ENCODE measurements at places on chromosomes 7 and 10. TPM values are rescaled to one million over a fixed set of nuclear protein-coding genes. Genes with fewer than 3 reads are reported as not detected.

- no peaks in the 10 kb centered on the region for H3K27me3 ChIP-seq
- H3K27ac ChIP-seq = no peak overlapping the region
These were observed 23.0 kb downstream of the WAPL start for GRCh38 chr10:86498598-86498997.

GRCh38 chr7:88001744-88002530 lies 67.9 kb downstream of the ADAM22 start:
- H3K36me3 ChIP-seq = no peaks in the 10 kb centered on the region
- no peaks in the 10 kb centered on the region for H3K4me1 ChIP-seq
- no peak for DNase-seq
- H3K4me3 ChIP-seq = no peak overlapping the region

GRCh38 chr10:94192974-94193373 lies 169.8 kb downstream of the NOC3L start:
- H3K27ac ChIP-seq = no peak overlapping the region
- H3K36me3 ChIP-seq = no peaks in the 10 kb centered on the region
- no peak overlapping the region for H3K4me3 ChIP-seq
- DNase-seq = no peak
- no peaks in the 10 kb centered on the region for H3K27me3 ChIP-seq

DNA sequence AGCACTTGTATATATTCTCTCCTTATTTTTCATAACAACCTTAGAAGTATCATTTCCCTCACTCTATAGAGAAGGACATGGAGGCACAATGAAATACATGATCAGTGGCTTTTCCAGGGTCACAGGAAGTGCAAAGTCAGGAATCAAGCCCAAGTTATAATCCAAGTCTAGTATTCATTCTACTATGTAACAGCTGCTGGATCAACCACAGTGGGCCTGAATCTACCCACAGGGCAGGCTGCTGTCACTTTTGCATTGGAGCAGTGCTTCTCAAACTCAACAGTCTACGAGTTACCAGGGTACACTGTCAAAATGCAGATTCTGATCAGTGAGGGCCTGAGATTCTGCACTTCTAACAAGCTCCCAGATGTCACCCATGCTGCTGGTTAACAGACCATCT lies 18.3 kb downstream of the ZDHHC16 start:
- H3K27ac ChIP-seq = no peak overlapping the region
- H3K36me3 ChIP-seq = no peaks in the 10 kb centered on the region
- no peaks in the 10 kb centered on the region for H3K27me3 ChIP-seq
- DNase-seq = no peak
- H3K4me3 ChIP-seq = no peak overlapping the region
- no peaks in the 10 kb centered on the region for H3K4me1 ChIP-seq

DNA sequence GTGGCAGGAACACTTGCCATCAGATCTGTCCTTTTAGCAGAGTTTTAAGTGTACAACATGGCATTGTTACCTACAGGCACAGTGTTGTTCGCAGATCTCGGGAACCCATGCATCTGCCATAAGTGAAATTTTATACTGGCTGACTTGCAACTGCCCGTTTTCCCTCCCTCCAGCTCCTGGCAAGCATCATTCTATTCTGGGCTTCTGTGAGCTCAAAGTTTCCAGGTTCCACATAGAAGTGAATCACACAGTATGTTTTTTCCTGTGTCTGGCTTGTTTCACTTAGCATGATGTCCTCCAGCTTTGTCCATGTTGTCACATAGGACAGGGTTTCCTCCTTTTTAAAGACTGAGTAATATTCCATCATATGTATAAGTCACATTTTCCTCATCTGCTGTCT lies 56.6 kb downstream of the C10orf143 start:
- H3K27ac ChIP-seq = no peak overlapping the region
- H3K4me1 ChIP-seq = no peaks in the 10 kb centered on the region
- no peak for DNase-seq
- no peaks in the 10 kb centered on the region for H3K27me3 ChIP-seq
- no peak overlapping the region for H3K4me3 ChIP-seq
- no peaks in the 10 kb centered on the region for H3K36me3 ChIP-seq

- no peak overlapping the region for H3K27ac ChIP-seq
- no peak overlapping the region for H3K4me3 ChIP-seq
- no peaks in the 10 kb centered on the region for H3K4me1 ChIP-seq
- DNase-seq = no peak
These were observed 751.1 kb downstream of the GRM8 start for GRCh38 chr7:126501617-126502016.

- DNase-seq = no peak
- H3K4me1 ChIP-seq = no peaks in the 10 kb centered on the region
- no peak overlapping the region for H3K4me3 ChIP-seq
- no peaks in the 10 kb centered on the region for H3K36me3 ChIP-seq
These were observed 8.4 kb downstream of the COL13A1 start for GRCh38 chr10:69810097-69810496.

- no peak for DNase-seq
- H3K27ac ChIP-seq = no peak overlapping the region
- H3K4me1 ChIP-seq = no peaks in the 10 kb centered on the region
- H3K27me3 ChIP-seq = no peaks in the 10 kb centered on the region
These were observed 71.2 kb downstream of the SHH start for GRCh38 chr7:155741082-155741481.

GRCh38 chr10:99529591-99530107 lies 3.1 kb upstream of the NKX2-3 start:
- no peak for DNase-seq
- H3K4me3 ChIP-seq = no peak overlapping the region
- H3K27me3 ChIP-seq = peaks cover 3% of the 10 kb centered on the region
- no peaks in the 10 kb centered on the region for H3K4me1 ChIP-seq
- no peak overlapping the region for H3K27ac ChIP-seq

DNA sequence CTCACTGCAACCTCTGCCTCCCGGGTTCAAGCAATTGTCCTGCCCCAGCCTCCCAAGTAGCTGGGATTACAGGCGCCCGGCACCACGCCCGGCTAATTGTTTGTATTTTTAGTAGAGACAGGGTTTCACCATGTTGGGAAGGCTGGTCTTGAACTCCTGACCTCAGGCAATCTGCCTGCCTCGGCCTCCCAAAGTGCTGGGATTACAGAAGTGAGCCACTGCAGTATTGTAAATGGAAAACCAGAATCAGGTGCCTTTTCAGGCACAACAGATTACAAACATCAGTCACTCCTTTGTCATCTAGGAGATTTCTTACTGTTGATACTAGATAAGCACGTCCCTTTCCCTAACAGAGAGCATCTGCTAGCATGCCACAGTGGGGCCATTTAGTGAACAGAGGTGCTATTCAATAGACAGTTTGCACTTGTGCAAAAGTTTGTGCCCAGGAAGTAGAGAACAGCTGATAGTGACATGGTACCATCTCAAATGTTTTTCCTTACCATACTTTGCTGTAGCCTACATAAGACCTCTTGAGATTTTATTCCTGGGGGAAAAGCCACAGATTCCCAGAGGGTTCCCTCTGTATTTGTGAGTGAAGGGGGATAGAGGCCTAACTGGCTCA lies 24.5 kb upstream of the WAC start:
- H3K27me3 ChIP-seq = no peaks in the 10 kb centered on the region
- H3K36me3 ChIP-seq = no peaks in the 10 kb centered on the region
- H3K4me3 ChIP-seq = no peak overlapping the region
- no peaks in the 10 kb centered on the region for H3K4me1 ChIP-seq
- DNase-seq = no peak
- no peak overlapping the region for H3K27ac ChIP-seq

- no peak overlapping the region for H3K27ac ChIP-seq
- H3K4me1 ChIP-seq = peaks cover 1% of the 10 kb centered on the region
- H3K27me3 ChIP-seq = no peaks in the 10 kb centered on the region
- H3K36me3 ChIP-seq = no peaks in the 10 kb centered on the region
- DNase-seq = peak; percentile 34
These were observed 57.4 kb downstream of the ADRB1 start for GRCh38 chr10:114100848-114101741.

DNA sequence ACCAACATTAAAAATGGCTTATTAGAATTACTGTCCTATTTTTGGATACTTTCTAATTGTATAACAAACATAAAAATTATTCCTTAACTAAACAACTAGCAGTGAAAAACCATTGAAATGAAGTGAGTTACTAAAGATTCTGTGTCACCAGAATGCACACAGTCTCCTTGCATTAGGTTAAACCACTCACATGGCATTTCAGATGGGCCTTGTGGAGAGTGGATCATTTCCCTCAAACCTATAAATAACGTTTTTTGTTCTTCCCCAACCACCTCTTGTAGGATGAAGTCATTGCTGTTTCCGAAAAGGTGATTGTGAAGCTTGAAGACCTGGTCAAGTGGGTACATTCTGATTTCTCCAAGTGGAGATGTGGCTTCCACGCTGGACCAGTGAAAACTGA lies 38.4 kb downstream of the ARID5B start:
- no peak overlapping the region for H3K4me3 ChIP-seq
- H3K4me1 ChIP-seq = peaks cover 3% of the 10 kb centered on the region
- H3K27ac ChIP-seq = no peak overlapping the region
- H3K36me3 ChIP-seq = no peaks in the 10 kb centered on the region

DNA sequence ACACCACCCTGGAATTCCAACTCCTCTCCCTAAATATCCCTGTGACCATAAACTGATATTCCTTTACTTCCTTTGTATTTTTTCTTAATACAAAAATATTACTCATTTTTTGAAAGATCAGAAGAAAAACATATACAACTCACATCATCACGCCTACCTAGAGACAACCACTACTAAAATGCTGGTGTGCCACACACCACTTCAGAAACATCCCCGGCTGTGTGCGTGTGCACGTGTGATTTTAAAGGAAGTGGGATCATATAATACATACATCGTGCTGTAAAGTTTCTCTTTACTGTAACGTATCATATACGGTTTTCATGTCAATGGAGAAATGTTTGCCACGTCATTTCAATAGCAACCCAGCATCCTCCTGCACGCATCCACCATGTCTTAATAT lies 76.5 kb downstream of the ITIH5 start:
- peaks cover 8% of the 10 kb centered on the region for H3K4me1 ChIP-seq
- no peak overlapping the region for H3K27ac ChIP-seq
- no peaks in the 10 kb centered on the region for H3K36me3 ChIP-seq
- H3K27me3 ChIP-seq = no peaks in the 10 kb centered on the region

GRCh38 chr10:43962346-43963191 lies 313.9 kb upstream of the ZNF32 start:
- no peaks in the 10 kb centered on the region for H3K36me3 ChIP-seq
- DNase-seq = peak; percentile 66
- no peaks in the 10 kb centered on the region for H3K27me3 ChIP-seq
- peaks cover 49% of the 10 kb centered on the region for H3K4me1 ChIP-seq
- H3K4me3 ChIP-seq = no peak overlapping the region

GRCh38 chr7:80833289-80834268 lies 85.3 kb downstream of the SEMA3C start:
- no peaks in the 10 kb centered on the region for H3K27me3 ChIP-seq
- no peak overlapping the region for H3K4me3 ChIP-seq
- DNase-seq = no peak
- no peaks in the 10 kb centered on the region for H3K36me3 ChIP-seq

DNA sequence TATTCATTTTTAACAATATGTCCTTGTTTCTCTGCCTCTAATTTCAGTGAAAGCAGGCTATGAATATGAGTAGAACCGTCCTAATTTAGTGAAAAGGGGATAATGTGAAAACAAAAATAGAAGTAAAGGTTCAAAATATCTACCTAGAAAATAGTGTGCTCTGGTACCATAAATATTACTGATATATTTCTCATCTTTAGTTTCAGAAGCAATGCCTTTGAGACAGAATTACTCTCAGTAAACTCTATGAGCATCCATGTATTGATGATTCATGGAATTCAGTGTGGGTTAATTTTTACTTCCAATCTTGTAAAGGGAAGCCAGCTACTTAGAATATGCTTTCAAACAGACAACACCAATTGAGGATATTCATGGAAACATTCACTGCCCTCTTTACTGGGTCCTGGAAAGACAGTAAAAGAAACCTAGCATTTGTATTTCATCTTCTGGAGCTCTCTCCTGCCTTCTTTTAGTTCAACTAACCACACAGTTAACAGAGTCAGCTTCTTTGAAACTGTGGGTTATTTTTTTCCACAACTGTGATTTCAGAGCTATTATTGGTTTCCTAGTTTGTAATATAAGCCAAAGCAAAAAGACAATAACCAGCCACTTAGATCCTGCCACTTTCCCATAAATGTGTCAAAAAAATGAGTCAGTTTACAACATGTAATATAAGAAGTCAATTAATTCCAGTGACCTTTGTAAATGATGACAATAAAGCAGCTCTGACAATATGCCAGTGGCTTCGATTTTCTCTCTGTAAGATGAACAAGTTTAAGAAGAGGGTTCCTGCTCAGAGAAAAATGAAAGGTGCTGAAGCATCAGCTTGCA lies 1.7 kb downstream of the LRRN3 start:
- H3K36me3 ChIP-seq = no peaks in the 10 kb centered on the region
- no peak overlapping the region for H3K4me3 ChIP-seq
- no peak overlapping the region for H3K27ac ChIP-seq
- no peak for DNase-seq
- H3K4me1 ChIP-seq = peaks cover 3% of the 10 kb centered on the region

GRCh38 chr10:27457966-27458365 lies 46.1 kb upstream of the RAB18 start:
- H3K27me3 ChIP-seq = no peaks in the 10 kb centered on the region
- H3K36me3 ChIP-seq = no peaks in the 10 kb centered on the region
- H3K4me1 ChIP-seq = no peaks in the 10 kb centered on the region
- no peak for DNase-seq

DNA sequence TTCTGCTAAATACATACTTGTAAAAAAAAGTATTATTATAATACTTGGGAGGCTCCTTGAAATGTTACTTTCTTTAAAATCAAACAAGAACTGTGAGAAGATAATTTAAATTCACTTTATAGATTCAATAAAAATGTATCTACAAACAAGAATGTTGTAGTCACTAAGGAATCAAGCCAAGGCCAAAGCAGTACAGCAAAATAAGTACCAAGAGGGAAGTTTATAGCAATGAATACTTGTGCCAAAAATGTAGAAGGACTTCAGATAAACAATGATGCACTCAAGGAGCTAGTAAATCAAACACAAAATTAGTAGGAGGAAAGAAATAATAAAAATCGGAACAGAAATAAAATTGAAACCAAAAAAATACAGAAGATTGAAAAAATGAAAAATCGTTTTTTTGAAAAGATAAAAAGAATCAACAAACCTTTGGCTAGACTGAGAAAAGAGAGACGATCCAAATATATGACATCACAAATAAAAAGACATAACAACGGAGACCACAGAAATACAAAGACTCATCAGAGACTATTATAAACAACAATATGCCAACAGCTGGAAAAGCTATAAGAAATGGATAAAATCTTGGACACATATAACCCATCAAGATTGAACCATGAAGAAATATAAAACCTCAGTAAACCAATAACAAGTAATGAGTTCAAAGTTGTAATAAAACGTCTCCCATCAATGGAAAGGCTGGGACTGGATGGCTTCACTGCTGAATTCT lies 286.0 kb upstream of the TMEM229A start:
- no peaks in the 10 kb centered on the region for H3K4me1 ChIP-seq
- no peak overlapping the region for H3K4me3 ChIP-seq
- no peak for DNase-seq
- H3K27ac ChIP-seq = no peak overlapping the region

GRCh38 chr7:83947260-83947659 lies 247.3 kb downstream of the SEMA3A start:
- DNase-seq = no peak
- H3K4me1 ChIP-seq = no peaks in the 10 kb centered on the region
- no peak overlapping the region for H3K27ac ChIP-seq
- no peak overlapping the region for H3K4me3 ChIP-seq
- H3K36me3 ChIP-seq = no peaks in the 10 kb centered on the region

Gene WDR86
- total RNA-seq = 19.4 TPM

Gene CFAP46
- 2.7 TPM for total RNA-seq

Gene LRRC18
- not detected for total RNA-seq

Gene PTPN12
- total RNA-seq = 57.9 TPM

Gene EBLN1
- total RNA-seq = not detected

Gene INMT
- 0.99 TPM for total RNA-seq

Gene MEIG1
- total RNA-seq = not detected

Gene CCNJ
- 5.2 TPM for total RNA-seq

Gene TWNK
- 2.4 TPM for total RNA-seq

Gene ZNF239
- 6.3 TPM for total RNA-seq

Gene KCNIP2
- 5.9 TPM for total RNA-seq

Gene COBL
- 1.8 TPM for total RNA-seq
